Stimulated activated CD4-positive, alpha-beta T cell treated with anti-CD3 and anti-CD28 coated beads, Interleukin-1b, Interleukin-23, amount 100 ng/mL, for 4 hours (primary cell): ENCODE measurements at places on chromosomes 11 and 22.

- no peak for DNase-seq
Measured at GRCh38 chr22:44516841-44517240, 18.8 kb upstream of the RTL6 start.

DNA sequence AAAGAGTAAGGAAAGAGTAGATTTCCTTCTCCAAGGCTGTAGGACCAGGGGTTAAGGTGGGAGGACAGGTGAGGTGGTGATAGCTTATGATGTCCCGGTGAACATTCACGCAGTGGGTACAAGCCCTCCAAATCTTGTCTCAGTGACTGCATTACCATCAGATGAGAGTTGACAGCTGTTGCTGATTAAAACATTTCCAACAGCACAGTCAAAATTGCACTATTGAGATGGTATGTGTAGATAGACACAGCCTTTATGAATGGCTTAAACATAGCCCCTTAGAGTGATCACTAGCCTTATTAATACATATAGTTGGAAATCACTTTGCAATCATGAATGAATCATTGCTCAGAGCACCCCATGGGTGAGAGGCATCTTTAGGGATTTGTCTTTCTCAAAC, 7.3 kb downstream of the NELL1 start:
- DNase-seq = no peak

DNA sequence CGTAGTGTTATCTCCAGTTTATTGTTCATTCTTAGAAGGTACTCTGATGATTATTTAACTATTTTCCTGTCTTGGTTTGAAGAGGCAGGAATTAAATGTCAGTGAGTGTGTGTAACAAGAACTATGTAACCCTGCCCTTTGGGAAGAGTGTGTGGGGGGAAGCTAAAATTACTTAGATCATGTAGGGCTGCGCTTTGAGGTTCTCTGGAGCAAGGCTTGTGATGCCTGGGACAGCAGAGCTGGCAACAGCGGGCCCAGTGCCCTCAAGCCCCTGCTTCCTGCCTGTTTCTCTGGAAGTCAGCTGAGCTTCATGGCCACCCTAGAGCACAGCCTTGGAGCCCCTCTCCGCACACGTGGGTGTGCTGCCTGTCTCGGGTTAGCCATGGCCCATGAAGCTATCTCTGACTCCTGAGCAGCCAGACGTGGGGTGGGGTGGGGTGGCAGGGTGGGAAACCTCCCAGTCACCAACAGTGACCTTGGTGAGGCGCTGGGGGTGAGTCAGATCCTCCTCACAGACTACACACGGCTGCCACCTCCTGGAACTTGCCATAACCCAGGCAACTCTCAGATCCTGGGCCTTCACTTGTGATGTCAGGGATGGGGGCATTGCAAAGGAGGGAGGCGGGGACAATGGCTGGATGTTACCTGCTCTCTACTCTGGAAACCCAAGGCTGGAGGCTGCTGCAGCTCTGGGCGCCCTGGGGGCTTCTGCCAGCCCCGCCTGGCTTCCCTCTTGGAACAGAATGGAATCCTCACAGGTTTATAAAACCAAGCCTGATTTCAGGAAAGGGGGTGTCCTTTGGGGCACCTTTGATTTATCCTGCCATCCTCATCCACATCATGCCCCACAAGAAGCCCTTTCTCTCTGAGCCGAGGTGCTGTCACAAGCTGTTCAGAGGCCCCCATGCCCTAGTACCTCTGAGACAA, 88.6 kb downstream of the SNX19 start:
- DNase-seq = no peak

DNA sequence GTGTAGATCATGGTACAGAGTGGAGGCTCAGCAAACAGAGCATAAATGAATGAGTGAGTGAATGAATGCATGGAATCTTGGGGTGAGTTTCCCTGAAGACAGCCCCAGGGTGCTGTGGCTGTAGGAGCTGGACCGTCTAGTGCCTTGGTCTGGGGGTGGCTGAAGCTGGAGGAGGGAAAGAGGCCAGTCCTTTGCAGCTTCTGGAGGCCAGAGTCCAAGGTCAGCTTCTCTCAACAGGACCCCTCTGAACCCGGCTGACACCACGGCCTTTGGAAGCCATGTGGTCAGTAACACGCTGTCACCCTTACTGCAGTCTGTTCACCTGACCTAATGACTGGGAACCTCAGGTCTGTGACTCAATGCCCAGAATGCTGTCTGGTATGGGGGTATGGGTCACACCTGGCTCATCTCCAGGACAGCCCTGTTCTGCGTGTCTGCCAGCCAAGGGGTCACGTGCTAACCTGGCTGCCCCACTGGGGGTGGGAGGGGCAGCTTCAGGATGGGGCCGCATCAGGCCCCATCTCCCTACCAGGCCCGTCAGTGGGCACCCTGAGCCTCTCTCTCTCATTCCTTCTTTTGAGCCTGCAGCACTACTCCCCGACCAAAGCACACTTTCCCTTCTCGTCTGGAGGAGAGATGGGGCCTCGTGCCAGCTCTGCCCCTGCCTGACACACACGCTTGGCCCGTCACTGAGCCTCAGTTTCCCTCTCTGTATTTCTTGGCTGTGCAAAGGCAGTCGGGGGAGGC, 24.1 kb upstream of the CHKA start:
- DNase-seq = no peak

GRCh38 chr11:78082146-78082545, 2.5 kb upstream of the NDUFC2 start:
- DNase-seq = no peak

DNA sequence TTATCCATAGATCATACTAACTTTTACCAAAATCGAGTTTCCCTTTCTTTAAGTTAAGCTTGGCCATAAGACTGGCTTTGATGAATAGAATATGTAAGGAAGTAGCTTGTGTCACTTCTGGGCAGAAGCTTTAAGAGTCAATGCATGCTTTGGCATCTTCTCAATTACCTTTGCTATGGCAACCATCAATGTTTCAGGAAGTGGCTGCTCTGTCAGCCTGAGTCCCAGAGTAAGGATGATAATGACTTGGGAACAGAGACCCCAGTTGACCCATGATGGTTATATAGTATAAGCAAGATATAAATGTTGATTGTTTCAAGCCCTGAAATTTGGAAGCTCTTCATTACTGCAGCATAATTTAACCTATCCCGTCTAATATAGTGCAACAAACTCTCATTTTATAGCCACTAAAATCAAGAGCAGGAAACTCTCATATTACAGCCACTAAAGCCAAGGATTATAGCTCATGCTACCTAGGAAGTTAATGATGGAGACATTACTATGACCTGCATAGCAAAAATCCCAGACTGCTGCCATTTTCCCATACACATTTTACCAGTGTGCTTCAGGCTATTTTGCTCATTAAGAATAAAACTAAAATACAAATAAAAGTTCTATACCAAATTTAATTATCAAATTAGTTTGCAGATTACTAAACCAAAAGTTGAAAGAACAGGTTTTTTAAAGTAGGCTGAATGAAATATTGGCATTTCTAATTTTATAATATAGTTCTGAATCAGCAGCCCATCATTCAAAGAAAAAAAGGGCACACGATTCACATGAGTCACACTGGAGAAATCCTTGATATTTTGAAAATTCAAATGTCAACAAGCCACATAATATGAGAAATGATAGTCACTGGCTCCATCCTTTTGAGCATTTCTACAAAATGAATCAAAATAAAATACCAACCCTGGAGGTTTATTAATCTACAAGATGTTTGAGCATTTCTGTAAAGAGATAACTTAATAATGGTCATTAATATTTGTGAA, 23.8 kb downstream of the FSHB start:
- no peak for DNase-seq

DNA sequence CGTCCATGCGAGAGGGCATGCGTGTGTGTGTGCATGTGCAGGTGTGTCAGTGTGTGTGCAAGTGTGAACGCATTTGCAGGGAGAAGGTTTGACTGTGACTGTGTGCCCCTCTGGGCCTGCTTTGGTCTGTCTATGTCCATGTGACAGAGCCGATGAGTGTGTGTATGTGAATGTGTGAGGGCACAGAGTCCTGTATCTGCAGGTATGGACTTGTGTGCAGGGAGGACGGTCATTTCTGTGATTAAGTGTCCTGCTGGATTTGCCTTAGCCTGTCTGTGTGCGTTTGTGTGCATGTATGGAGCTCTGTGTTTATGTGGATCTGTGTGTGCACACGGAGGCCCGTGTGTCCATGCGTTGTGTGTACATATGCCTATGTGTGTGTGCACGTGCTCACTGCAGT, 5.4 kb downstream of the EMID1 start:
- no peak for DNase-seq

DNA sequence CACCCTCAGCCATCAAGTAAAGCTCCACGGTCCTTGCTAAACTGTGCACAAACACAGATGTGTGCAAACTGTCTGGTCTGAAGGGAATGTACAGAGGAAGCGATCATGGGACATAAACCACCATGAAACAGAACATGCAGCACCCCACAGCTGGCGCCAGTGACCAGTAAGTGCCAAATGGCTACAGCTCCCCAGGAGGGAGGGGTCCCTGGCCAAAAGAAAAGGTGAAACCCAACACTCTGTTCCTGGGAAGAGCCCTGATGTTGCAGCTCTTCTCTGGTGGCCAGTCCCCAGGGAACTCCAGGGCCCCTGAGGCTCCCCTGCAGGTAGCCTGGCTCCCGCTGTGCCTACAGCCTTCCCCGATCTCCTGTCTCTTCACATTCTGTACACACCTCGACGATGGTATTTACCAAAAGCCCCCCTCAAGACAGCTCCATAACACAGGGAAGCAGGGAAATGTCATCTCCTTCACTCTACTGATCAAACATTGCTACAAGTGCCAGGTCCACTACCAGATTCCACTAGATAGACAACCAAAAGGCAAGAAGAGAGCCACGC, 2.9 kb downstream of the DGCR6L start:
- DNase-seq = no peak

DNA sequence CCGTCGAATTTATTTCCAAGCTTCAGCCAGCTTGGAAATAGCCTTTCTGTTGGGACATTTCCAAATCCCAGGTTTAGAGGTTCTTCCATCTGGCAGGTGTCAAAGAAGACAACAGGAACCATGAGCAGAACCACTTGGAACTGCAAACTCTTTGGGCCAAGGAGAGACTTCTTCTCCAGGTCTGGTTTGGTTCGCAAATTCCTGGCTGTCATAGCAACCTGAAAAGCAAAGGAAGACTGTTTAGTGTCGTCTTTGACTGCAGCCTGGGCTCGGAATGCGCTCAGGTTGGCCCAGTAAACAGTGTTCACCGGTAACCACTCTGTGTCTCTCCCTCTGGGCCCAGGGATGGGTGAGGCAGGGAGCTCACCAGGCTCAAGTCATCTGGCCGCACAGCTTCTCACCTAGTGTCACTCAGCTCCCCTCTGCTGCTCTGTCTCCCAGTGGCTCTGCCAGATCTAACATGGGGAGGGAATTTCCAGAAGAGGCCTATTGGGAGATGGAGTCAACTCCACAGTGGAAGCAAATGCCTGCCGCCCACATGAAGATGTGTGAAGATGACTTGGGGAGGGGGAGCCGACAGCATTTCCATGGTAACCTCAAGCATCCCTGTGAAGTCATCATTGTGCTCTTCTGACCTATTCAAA, 11.9 kb upstream of the CLMP start:
- no peak for DNase-seq

GRCh38 chr22:32444068-32444467, 20.2 kb downstream of the BPIFC start:
- no peak for DNase-seq

GRCh38 chr11:42465623-42466022, 846.2 kb upstream of the API5 start:
- no peak for DNase-seq

DNA sequence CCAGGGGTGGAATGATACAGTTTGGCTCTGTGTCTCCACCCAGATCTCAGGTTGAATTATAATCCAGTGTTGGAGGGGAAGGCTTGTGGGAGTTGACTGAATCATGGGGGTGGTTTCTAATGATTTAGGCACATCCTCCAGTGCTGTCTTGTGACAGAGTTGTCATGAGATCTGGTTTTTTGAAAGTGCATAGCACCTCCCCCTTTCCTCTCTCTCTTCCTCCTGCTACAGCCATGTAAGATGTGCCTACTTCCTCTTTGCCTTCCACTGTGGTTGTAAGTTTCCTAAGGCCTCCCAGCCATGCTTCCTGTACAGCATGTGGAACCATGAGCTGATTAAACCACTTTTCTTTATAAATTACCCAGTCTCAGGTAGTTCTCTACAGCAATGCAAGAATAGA, 45.1 kb downstream of the THAP12 start:
- no peak for DNase-seq

- no peak for DNase-seq
Measured at GRCh38 chr11:67113231-67113721, 5.8 kb upstream of the KDM2A start.

- no peak for DNase-seq
Measured at GRCh38 chr11:120354068-120354467, 17.9 kb downstream of the ARHGEF12 start.

GRCh38 chr11:15758857-15759465, 597.4 kb downstream of the SOX6 start:
- no peak for DNase-seq

GRCh38 chr22:25709758-25710157, 32.2 kb upstream of the MYO18B start:
- no peak for DNase-seq

- DNase-seq = no peak
Measured at GRCh38 chr22:20441631-20442484, 4.2 kb upstream of the SCARF2 start.

DNA sequence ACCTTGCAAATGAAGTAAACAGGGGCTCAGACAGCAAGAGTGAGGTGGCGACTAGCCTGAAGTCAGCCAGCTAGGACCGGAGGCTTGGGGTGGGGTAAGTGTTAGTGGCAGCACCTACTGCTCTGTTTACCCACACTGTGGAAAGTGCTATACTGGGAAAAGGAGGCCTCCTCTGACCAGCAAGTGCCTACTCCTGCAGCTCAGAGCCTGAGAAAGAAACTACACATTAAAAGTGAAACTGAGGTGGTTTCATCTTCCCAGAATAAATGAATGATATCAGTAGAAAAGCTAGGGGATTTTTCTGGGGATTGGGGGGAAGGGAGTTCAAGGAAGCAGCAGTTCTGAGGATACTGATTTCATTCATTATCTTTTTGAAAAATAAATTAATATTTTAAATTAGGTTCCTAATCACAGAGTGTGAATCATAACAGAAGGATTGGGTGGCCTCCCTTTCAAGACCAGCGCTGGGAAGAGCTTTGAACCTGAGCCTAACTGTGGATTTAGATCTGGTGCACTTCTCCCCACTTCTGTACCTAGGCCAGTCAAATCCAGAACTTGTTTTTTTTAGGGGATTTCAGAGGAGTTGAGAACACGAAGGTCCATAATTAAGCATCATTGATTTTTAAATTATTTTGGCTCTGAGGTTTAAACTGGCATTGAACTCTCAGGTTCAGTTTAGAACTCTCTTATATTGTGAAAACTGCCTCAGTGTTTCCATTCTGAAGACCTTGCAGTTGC, 48.1 kb upstream of the GRAMD1B start:
- DNase-seq = no peak
